ENCODE measurements at places on chromosomes 7 and 10. TPM values are rescaled to one million over a fixed set of nuclear protein-coding genes. Genes with fewer than 3 reads are reported as not detected.
A peak's percentile ranks its signal among the peaks of the same experiment; 100 is the strongest.

- no peak for DNase-seq
Observed at GRCh38 chr7:24721481-24722001, 35.7 kb downstream of the GSDME start.

- no peak for DNase-seq
Observed at GRCh38 chr7:91288208-91288824, 24.1 kb downstream of the FZD1 start.

- no peak for DNase-seq
Observed at GRCh38 chr7:131538071-131538812, 18.2 kb downstream of the PODXL start.

GRCh38 chr10:2943932-2944614, 123.3 kb upstream of the PFKP start:
- DNase-seq: no peak

GRCh38 chr7:43337191-43337590, 224.7 kb downstream of the HECW1 start:
- no peak for DNase-seq

DNA sequence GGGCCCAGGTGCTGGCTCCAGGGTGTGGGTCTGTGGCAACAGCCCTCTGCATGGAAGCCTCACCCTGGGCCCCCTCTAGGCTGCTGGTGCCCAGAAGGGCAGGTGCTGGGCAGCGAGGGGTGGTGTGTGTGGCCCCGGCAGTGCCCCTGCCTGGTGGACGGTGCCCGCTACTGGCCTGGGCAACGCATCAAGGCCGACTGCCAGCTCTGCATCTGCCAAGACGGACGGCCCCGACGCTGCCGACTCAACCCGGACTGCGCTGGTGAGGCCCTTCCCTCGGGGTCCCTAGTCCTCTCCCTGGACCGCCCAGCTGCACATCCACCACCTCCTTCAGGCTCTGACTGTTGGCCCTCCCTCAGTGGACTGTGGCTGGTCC, 18.8 kb upstream of the ZNF467 start:
- no peak for DNase-seq

GRCh38 chr10:68756246-68756645, 35.2 kb downstream of the CCAR1 start:
- no peak for DNase-seq

DNA sequence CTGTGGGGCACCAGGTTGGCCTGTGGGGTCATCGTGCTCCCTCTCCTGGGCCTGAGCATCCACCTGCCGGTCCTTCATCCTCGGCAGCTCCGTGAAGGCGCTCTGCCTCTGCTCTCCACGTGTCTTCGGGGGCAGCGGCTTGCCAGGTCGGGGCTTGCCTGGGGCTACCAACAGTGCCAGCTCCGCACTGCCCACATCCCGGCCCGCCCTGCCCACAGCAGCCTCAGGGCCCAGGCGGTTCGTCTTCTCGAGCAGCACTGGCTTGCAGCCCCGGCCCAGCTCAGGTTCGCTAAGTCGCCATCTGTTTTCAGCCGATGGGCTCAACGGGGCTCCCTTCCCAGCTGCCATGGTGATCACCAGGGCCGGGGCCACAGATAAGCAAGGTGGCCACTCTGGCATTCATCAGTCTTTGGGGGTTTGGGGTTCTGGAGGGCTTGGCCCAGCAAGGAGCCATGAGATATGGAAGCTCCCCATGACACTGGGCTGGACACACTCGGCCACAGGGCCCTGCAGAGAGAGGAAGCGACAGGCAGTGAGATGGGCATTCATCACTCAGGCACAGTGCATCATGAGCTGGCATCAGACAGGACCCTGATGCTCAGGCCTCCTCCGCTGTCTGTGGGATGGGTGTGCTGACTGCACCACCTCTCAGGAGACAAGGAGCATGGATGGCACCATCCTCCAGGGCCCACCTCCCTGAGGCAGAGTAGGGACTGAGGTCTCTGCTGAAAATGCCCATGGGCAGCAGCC, 15.5 kb downstream of the ZNF488 start:
- DNase-seq: peak; percentile 9

DNA sequence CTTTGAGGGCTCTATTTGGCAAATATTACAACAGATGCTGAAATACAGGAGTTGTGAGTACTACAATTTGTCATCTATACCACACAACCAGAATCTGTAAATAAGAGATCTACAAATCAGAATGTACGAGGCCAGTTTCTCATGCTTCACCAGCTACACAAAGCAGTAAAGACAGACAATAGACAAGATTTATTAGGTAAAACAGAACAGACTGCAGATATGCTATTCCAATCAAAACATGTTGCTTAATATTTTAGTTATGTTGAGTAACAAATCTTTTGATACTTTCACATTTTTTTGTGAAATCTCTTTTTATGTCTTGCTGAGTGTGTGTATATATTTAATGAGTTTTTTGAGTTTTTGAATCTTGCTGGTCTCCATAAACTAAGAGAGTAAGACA, 109.1 kb downstream of the CHCHD3 start:
- no peak for DNase-seq

DNA sequence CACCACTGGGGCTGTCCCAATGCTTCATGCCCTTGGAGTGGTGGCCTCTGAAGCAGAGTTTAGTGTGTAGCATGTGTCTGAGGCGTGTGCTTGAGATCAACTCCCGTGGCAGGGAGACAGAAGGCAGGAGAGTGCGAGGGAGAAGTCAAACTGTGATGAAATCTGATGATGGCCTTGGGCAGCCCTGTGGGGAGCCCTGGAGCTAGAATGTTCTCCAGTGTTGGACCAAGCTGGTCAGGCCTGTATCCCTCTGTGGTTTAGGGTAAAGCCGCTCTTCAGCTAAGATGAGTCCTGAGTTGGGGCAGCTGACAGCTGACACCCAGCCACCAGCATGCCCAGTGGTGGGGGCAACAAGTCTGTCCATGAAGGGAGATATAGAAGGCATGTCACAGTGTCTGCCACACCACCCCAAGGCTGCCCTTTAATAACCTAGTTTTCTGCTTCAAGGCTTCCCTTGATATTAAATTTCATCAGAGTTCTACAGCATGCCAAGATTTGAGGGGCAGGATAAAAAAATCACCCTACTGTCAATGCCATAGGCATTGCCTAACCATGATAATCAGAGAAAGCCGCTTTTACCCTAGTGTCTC, 170.5 kb upstream of the SVIL start:
- DNase-seq: no peak

GRCh38 chr7:32020551-32021159, 49.6 kb downstream of the PDE1C start:
- DNase-seq: no peak

DNA sequence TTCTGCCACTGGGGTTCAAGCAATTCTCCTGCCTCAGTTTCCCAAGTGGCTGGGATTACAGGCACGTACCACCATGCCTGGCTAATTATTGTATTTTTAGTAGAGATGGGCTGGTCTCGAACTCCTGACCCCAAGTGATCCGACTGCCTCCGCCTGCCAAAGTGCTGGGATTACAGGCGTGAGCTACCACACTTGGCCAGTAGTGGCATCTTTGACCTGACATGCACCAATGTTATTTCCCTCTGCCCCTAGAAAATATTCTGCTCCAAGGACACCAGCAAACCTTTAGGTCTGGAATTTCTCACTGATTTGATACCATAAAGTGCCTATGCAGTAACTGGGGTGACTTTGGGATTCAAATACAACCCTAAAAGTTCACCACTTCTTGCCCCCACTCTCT, 179.4 kb downstream of the ARID5B start:
- DNase-seq: no peak

GRCh38 chr7:127904670-127904985, 126.6 kb downstream of the LRRC4 start:
- no peak for DNase-seq

DNA sequence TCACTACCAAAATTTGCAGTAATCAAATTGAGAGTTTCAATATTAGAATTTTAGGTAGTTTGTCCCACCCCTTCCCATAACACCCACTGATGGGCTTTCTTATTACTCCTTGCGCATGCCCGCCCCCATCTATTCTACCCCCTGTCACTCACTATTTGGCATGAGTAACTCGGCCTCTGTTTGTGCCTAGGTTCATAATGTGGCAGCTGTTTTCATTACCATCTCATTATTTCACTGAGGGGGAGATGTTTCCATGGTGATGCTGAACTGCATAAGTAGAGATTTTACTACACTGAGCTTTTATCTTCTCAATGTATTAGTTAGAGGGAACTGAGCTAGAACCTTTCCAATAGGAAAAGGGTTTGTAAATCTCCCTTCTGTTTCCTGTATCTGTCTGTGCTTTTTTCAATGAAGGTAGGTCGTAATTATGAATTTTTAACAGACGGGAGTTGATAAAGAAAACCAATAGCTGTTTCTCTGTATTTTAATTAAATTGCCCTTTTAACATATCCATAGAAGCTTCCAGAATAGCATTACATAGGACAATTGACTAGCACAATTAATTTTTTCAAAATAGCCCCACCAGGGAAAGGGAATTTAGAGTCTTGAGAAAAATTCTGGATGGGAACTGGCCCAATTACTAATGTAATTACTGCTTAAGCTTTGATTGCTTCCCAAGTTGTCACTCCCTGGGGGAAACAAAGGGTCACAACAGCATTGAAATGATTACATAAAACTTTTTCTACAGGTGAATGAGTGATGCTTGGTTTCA, 33.4 kb downstream of the PRPS1L1 start:
- no peak for DNase-seq

The LIPN gene
- total RNA-seq: 0.27 TPM

The DPYSL4 gene
- total RNA-seq: 0.78 TPM

The DNAJC9 gene
- total RNA-seq: 24.4 TPM

The UCN3 gene
- not detected for total RNA-seq

The ACBD7 gene
- total RNA-seq: not detected

The LIPF gene
- total RNA-seq: not detected

The ABCB4 gene
- total RNA-seq: 17.5 TPM

The TCF7L2 gene
- 0.71 TPM for total RNA-seq

The POM121C gene
- total RNA-seq: 58.5 TPM

The IPMK gene
- 6.7 TPM for total RNA-seq

The ADRB1 gene
- not detected for total RNA-seq

The C1GALT1 gene
- total RNA-seq: 42.1 TPM

The TMEM254 gene
- 16.2 TPM for total RNA-seq
